Lower lobe of right lung (tissue), 2 donors: ENCODE measurements at places on chromosomes 7 and 10. TPM values are rescaled to one million over a fixed set of nuclear protein-coding genes. Genes with fewer than 3 reads are reported as not detected.

Gene MSS51
- 2.7 TPM for total RNA-seq

Gene NPC1L1
- total RNA-seq = 0.21 TPM

Gene PRLHR
- not detected for total RNA-seq

Gene ATRNL1
- total RNA-seq = 0.92 TPM

DNA sequence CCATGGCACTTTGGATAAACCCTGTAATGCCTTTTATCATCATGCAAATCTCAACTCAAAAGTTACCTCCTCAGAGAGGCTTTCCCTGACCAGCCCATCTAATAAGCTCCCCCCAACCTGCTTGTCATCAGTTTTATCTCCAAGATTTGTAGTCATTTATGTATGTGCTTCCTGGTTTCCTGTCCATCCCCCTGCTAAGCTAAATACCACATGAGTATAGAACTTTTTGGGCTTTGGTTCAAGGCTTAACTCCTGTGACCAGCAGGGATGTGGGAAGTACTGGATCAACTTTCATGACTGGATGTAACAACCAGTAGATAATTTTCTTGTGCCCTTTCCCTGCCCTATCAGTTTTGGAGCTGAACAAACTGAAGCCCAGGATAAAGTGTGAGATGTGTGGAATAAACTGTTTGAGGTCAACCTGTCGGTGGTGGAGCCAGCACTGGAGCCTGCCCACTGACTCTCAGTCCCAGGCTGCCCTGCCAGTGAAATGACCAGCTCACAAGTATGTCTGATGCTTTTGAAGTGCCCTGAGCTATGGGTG, 148.6 kb downstream of the CYP26A1 start:
- no peak for DNase-seq

- DNase-seq = no peak
Observed at GRCh38 chr7:89247207-89247606, 451.7 kb upstream of the TEX47 start.

GRCh38 chr10:18976696-18977251, 71.8 kb upstream of the MALRD1 start:
- no peak for DNase-seq

- no peak for DNase-seq
Observed at GRCh38 chr10:88896372-88896993, 16.4 kb downstream of the STAMBPL1 start.

Gene TMEM229A
- not detected for total RNA-seq

DNA sequence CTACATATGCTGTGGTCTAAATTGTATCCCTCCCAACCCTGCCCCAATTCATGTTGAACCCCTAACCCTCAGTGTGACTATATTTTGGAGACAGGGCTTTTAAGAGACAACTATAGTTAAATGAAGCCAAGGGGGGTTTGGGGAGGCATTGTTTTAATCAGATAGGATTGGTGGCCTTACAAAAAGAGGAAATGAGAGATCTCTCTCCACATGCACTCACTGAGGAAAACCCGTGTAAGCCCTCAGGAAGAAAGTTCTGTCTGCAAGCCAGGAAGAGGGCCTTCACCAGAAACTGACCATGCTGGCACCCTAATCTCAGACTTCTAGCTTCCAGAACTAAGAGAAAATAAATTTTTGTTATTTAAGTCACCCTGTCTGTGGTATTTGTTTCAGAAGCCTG, 276.7 kb downstream of the KIF20B start:
- no peak for DNase-seq

Gene NFE2L3
- 4.8 TPM for total RNA-seq

- DNase-seq = no peak
Observed at GRCh38 chr10:120365872-120366271, 91.2 kb upstream of the PLPP4 start.

DNA sequence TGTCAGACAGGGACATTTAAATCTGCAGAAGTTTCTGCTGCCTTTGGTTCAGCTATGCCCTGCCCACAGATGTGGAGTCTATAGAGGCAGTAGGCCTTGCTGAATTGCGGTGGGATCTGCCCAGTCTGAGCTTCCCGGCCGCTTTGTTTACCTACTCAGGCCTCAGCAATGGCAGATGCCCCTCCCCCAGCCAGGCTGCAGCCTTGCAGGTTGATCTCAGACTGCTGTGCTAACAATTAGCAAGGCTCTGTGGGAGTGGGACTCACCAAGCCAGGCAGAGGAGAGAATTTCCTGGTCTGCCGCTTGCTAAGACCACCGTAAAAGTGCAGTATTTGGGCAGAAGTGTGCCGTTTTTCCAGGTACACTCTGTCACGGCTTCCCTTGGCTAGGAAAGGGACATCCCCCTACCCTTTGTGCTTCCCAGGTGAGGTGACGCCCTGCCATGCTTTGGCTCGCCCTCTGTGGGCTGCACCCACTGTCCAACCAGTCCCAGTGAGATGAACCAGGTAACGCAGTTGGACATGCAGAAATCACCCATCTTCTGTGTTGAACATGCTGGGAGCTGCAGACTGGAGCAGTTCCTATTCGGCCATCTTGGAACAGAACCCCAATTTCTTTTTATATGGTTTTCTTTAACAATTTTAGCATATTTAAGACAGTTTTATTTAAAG, 28.4 kb upstream of the VWDE start:
- no peak for DNase-seq

Gene NEUROD6
- not detected for total RNA-seq

GRCh38 chr7:127150543-127150942, 102.2 kb downstream of the GRM8 start:
- DNase-seq = no peak

Gene PON3
- total RNA-seq = 25.6 TPM

Gene VSIR
- 117 TPM for total RNA-seq

DNA sequence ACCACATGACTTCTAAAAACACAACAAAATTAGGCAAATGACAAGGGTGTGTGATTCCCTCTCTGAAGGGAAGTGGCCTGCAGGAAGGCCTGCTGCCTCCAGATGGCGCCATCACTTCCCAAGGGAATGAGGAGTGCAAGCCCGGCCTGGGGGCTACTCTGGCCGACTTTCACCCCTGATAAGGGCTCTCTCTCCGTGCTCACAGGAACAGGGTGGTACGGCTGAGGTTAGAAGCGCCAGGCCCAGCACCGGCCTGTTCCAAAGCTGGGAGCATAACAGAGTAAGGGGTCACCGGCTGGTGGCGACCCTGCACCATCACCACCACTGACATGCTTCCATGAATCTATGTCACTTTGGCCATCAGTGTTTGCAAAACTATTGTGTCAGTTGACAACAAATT, 13.1 kb downstream of the RBP3 start:
- DNase-seq = no peak

DNA sequence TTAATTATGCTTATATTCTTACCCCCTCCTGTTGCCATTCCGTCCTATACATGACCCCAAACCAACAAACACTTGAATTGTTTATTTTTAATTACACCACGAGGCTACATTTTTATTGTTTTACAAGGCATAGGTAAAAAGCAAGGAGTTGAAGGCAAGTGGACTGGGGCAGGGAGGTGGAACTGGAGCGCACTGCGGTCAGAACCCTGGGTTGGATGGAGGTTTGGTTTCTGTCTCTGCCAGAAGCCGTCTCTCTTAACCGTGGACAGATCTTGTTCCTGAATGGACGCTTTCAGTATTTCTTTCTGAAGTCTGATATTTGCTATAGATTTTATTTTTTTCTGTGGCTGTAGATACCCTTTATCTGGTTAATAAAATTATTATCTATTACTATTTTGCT, 19.9 kb upstream of the IGFBP3 start:
- no peak for DNase-seq

DNA sequence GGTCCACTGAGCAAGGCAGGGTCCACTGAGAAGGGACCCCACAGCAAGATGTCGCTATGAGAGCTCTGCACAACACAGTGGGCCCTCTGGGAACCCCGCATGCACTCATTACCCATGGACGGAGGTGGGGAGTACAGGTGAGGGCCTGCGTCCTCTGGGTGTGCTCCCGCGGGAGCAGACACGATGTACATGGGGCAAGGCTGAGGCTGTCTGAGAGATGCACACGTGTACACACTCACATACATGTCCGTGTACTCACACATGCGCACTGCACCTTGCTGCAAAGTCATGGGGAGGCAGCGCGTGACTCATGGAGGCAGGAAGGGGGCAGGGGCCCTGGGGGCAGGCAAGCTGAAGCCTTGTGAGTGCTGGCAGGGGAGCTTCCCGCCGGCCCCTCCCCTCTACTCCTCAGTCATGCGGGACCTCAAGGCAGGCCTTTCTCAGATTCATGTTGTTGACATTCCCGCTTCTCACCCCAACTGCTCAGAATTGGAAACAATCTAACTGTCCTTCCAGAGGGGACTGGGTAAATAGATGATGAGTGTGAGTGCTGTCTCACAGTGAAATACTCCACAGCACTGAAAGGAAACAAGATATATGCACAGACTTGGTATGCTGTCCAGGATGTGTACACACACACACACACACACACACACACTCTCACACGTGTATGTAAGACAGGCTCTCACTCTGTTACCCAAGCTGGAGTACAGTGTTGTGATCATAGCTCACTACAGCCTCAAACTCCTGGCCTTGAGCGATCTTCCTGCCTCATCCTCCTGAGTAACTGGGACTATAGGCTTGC, 40.0 kb downstream of the GOLGA7B start:
- peak; percentile 79 for DNase-seq

DNA sequence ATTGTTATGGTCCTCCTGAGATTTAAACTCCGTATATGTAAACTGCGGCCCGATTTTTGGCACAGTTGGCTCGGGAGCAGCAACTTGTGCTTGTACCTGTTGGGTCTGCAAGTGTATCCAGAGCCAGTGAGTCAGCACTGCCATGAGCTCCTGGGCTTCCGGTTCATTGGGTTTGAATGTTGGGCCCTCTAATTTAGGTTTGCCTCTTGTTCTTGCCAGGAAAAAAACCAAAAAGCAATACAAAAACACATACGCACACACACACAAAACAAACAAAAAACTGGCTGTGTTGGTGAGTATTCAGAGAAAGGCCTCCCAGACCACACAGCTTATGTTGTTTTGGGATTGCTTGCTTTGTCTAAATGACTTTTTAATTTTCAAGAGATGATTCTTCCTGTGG, 26.3 kb downstream of the SND1 start:
- DNase-seq = no peak

Gene UNC5B
- total RNA-seq = 22.2 TPM

DNA sequence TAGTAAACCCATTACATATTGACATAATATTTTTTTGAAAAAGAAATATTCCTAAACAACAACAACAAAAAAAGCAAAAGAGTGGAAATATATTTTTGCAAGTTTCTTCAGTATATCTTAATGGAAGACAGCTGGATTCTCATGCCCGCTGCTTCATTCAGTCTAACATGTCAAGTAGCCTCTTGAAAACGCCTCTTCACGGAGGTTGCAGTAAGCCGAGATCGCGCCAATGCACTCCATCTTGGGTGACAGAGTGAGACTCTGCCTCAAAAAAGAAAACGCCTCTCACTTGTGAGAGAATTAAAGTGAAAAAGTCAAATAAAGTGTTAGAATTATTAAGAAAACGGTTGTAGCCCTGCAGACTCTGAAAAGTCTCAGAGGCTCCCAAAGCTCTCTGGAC, 1.3 kb downstream of the CUTC start:
- DNase-seq = no peak

Gene PRKAR2B
- 10.3 TPM for total RNA-seq

DNA sequence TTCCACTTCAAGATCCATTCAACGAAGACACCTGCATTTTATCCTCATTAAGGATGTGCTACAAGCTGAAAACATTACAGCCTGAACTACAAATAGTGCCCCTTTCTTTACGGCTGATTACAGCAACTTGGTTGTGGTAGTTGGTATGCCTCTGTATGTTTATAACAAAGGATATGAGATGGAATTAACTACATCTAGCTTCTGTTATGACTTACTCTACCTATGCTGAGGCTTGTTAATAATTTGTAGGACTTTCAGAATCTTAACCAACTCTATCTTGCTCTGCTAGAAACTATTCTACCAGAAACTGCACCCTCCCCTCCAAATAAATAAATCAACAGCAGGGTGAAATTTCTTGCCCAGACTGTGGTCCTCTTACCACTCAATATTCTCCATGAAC, 448.1 kb downstream of the GRM8 start:
- no peak for DNase-seq

Gene KIF5B
- total RNA-seq = 92.9 TPM

DNA sequence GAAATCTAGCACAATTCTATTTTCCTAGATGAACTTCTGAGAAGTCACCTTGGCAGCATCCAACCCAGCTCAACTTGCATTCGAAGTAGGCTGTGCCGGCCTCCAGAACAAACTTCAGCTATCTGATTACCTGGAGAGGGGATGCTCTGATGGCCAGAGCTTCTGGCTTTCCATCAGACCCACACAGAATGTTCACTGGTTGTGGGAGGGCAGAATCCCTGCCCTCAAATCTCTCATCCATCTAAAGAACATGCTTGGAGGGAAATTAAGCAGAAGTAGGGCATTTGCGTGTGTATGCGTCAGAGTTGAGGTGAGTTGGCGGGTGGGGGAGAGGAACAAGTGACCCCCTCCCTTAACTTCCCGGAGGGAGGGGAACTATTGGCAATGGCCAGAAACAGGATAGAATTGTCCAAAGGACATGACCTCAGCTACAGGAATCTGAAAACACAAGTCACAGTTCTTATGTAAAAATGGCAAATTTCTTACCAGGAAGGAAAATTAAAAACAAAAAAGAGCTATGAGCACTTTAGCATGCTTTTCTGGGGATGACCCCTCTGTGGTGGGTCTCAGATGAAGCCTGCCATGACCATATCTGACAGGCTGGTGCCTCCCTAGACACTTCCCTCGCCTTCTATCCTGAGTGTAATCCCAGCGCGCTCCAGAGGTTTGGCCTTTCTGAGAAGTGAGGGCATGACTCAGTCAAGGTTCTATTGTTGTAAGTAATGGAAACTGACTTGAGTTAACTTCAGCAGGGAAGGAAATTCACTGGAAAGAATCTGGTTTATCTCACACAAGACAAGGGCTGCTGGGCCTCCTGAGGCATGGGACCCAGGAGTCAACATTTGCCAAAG, 278.8 kb downstream of the RPS24 start:
- DNase-seq = no peak

Gene H2BK1
- total RNA-seq = not detected

Gene GRID1
- 2.5 TPM for total RNA-seq

- no peak for DNase-seq
Observed at GRCh38 chr7:47811632-47812380, 136.5 kb downstream of the PKD1L1 start.

- DNase-seq = no peak
Observed at GRCh38 chr10:25506821-25507335, 332.1 kb downstream of the GPR158 start.

DNA sequence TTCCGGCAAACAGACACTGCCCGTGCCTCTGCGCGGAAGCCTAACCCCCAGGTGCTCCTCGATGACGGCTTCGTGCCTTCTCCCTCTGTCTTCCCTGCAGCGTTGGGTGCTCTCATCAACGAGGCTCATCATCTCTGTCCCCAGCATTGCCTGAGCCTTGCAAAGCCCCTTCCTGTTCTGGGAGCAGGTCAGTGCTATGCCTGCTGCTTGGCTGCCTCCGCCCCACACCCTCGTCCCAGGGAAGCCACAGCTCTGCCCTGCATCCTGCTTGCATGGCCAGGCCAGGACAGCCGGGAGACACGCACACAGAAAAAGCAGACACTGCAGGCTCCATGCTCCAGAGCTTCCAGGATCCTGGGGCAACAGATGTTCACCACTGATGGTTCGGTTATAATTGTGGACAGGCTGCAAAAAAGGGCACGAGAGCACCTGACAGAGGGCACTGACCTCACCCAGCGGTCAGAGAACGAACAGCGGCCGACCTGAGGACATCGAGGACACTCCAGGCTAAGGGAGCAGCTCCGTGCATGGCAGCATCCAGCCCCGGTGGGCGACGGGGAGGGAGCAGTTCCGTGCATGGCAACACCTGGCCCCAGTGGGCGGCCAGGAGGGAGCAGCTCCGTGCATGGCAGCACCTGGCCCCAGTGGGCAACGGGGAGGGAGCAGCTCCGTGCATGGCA, 265.5 kb downstream of the PTPRN2 start:
- no peak for DNase-seq
